RPMI8226 (cell line): ENCODE measurements at places on chromosomes 12 and 14.

DNA sequence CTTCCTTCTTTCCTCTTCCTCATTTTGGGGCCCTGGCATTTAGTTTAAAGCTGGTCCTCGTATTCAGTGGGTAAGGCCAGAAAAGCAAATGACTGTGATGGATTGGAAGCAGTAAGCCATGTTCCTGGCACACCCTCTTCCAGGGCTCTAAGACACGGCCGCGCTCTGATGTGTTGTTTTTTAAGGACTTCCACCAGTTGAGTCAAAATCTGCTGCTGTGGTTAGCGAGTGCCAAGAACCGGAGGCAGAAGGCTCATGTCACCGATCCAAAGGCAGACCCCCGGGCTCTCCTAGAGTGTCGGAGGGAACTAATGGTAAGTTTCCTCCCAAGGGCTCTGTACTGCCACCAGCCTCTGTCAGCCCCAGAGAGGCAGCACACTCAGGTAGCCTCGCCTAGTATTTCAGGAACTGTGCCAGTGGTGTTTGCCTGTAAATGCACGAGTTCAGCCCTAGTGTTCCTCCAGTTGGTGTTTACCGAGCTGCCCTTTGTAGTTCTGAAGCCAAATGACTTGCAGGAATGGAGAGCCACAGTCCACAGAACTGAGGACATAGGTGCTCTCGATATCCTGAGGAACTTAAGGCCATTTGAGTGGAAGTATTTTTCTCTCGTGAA is 72.7 kb downstream of the ESR2 start:
- no peak for DNase-seq

GRCh38 chr12:132428936-132429601 is 60.9 kb upstream of the FBRSL1 start:
- DNase-seq, result peak; percentile 65

DNA sequence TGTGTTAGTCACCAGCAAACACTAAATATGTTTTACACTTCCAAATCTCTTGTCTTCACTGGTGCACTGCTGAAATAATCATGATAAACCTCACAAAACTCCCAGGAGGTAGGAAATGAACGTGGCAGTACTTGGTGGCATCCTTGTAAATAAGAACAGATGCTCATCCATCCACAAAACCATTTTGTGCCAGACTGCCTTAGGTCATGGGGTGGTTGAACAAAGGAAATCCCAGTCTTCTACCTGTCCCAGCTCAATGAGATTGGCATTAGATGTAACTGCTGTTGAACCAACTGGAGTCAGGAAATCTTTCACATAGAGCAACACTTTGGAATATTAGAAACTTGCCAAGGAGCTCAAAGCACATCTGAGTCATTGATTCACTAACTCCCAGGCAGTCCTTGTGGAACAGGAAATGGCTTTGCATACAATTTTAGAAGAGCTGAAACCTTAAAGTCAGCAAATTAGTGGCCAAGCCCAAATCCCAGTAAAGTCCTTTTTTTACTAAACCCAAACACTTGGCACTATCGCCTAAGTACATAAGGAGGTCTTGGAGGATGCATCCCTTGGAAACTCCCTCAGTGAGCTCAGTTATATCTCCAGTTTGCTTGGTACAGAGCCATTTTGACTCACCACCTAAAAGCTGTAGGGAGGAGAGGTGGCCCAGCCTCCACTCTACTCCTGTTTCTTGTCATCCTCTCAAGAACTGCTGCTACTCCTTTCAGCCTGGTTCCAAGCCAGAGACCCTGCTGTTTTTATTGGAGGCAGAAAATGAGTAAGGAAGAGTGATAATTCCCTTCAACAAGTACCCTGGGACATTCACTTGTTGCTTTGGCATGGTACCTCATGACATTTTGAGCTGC is 208.0 kb downstream of the NOVA1 start:
- no peak for DNase-seq

DNA sequence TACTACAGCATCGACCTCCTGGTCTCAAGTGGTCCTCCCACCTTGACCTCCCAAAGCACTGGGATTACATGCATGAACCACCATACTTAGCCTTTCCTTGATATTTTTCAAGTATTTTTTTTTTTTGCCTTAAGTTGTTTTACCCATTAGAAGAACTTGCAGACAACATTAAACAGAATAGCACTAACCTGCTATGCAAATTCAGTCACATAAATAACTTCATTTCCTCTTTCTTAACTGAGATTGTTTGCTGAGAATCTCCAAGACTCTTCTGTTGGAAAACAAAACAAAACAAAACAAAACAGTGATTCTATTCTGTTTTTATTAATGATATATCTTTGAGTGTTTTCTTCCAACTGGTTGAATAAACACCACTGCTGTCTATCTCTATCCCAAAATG is 115.9 kb upstream of the IFNG-AS1 start:
- DNase-seq, result no peak
